ENCODE measurements at places on chromosomes 2 and 18.

GRCh38 chr2:21710496-21710895 lies 586.7 kb downstream of the TDRD15 start:
- no peak for DNase-seq

DNA sequence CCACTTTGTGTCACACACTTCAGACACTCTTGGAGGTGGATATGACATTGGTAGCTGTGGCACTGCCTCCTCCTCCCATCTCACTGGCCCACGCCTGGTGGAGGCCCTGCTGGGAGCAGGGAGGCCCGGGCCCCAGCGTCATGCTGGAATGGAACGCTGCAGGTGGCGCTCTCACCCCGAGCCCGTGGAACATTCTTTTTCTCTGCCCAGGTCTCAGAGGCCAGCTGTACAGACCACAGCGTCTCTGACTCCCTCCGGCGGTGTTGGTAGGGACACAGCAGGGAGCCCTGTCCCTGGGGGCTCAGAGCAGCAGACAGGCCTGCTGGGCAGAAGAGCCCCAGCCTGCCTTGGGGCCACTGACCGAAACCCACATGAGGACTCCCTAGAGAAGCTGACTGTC lies 218.1 kb downstream of the TWIST2 start:
- DNase-seq = no peak

GRCh38 chr2:54903736-54904554 lies 146.3 kb downstream of the RTN4 start:
- DNase-seq = peak; percentile 59

- DNase-seq = no peak
Observed at GRCh38 chr2:47893771-47894170, 12.5 kb downstream of the FBXO11 start.

DNA sequence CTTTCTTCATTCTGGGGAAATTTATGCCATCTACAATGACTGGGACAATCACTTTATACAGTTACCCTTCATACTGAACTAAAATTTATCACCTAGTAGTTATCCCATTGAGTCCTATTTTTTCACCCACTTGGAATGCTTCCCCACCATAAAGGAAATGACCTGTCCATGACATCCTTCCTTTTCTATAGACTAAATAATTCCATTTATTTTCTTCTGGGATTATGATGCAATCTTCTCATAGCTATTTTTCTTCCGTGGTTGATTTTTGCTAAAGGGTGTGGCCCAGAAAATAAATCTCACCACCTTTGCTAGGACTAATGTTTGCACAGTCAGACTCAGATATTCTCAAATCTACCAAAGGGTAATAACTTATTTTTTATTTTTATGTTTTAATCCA lies 186.1 kb upstream of the NRXN1 start:
- no peak for DNase-seq
